GM13976 (cell line): ENCODE measurements at places on chromosomes 3 and 15.

DNA sequence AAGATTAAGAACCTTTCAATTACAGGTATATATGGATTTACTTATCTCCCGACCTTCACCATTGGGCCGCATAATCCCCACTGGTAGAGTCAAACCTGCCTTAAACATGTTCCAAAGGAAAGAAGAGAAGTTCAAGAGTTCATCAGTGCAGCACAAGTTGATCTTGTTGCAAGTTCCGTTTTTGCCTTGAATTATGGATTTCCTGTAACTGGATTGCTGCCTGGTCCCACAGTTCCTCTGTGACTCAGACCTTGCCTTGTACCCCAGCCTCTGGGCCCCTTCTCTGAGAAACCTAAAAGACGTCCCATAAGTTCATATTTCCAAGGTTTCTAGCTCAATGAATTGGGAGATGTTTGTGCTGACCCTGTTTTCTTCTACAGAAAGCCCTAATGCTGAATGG lies 112.5 kb upstream of the THBS1 start:
- no peak for DNase-seq

GRCh38 chr15:40844696-40845030 lies 815 bp downstream of the SPINT1 start:
- peak; percentile 73 for DNase-seq

DNA sequence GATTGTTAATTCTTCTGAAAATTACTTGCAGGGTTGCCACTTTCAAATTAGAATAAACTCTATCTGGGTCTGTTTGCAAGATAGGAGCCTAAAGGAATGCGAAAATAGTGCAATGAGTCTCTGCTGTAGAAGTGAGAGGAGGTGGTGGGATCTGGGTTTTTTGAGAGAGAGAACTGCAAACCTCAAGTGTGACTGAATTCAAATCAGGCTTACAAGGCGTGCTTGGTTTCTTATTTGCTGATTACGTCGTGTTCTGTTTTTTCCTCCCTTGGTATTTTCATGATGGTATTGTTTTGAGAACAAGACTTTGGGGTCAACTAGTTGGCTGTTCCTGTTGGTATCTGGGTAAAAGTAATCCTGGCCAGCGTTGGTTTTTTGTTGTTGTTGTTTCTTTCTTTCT lies 490.9 kb upstream of the CFAP20DC start:
- DNase-seq: peak; percentile 35

- peak; percentile 34 for DNase-seq
These were observed 263.5 kb upstream of the CFAP20DC start for GRCh38 chr3:59313365-59313764.

DNA sequence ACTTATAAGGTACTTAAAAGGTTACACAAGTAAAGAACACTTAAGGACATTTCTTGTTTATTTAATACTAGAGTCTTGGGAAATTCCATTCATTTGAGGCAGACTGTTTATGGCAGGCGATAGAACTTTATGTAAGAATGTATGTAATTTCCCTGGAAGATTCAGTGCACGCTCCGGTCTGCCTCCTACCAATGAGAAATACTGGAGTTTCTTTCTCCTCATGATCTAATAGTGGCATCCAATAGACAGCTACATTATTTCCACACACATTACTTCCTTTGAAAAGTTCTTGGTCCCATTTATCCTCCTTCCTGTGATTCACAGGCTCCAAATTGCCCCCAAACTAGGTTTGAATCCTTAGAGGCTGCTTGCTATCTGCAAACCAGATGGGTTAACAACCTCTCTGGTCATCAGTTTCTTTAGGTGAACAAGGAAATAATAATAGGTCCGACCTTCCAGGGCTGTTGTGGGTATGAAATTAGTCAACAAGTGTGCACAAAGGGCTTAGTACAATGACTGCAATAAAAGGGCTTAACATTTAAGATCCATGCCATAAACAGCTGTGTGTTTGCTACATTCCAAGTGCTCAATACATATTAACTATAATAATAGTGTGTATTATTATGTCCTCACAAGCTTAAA lies 30.7 kb downstream of the EIF4E3 start:
- DNase-seq: no peak

DNA sequence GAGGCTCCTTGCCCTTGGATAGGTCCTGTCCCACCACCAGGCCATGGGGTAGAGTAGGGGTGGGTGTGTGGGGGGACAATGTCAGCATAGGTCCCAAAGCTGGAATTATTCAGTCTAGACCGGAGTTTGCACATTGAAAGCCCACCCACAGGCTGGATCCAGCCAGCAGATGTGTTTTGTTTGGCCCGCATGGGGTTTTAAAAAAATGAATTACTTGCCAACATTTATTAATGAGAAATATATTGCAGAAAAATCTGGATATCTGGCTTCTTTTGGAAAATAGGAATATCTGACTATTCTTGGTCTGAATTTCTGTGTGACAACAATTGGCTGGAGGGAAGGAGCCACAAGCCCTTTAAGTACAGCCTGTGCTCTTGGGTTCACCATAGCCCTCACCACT lies 17.3 kb upstream of the LRIG1 start:
- no peak for DNase-seq

- DNase-seq: no peak
These were observed 314.1 kb upstream of the TRIM42 start for GRCh38 chr3:140363801-140364200.

DNA sequence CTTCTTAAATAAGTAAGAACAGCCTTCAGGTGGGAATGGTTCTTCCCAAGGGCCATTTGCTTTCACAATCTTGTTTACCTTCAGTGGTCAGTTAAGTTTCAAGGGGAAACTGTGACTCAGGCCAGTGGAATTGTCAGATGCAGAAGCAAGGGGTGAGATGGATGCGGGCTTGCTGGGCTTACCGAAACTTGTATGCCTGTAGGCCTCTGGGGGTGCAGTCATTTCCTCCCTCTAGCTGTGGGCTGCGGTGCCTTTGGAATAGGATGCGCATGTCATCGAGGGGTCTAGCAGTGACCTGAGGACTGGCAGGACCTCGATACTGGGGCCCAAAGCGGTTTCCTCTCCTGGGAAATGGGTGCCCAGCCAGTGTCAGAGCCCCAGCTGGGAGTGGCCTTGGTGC lies 121.6 kb downstream of the EEFSEC start:
- DNase-seq: no peak

GRCh38 chr15:89450076-89451006 lies 46.0 kb downstream of the RHCG start:
- no peak for DNase-seq

GRCh38 chr15:31179693-31180092 lies 78.2 kb upstream of the TRPM1 start:
- DNase-seq: no peak

- DNase-seq: no peak
These were observed 33.4 kb downstream of the APBA2 start for GRCh38 chr15:28919201-28919635.

DNA sequence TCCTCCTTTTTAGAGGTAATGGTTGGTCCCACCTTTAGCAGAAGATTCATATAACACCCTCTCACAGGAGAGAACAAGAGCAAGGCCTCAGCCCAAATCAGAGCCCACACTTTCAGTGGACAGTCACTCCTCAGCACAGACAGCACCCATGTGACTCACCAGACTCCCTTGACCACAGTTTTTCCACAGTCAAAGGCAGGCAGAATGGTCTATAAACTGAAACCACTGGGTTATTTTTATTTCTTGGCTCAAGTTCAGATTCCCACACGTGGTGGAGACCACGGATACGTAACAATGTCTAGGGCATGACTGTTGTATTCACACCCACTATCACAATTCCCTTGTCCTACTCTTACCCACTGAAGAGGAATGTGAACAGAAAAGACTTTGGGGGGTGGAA lies 237.8 kb upstream of the UBE2E1 start:
- DNase-seq: no peak

- DNase-seq: no peak
These were observed 204.3 kb upstream of the STAC start for GRCh38 chr3:36175916-36176461.

DNA sequence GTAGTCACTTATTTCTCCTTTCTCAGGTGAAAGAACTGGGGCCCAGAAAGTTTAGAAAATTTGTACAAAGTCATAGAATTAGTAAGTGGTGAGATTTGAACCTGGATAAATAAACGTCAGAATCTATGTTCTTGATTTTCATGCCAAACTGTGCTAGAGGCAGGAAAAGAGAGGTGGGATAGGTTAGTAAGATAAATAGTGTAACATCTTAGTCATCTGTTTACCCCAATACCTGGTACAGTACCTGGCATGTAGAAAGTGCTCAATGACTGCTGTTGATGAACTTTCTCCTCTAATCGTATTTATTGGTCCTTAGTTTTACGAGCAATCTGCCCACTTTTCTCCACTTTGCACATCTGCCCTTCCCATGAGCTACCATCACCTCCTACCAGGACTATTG lies 124.9 kb downstream of the MITF start:
- no peak for DNase-seq

DNA sequence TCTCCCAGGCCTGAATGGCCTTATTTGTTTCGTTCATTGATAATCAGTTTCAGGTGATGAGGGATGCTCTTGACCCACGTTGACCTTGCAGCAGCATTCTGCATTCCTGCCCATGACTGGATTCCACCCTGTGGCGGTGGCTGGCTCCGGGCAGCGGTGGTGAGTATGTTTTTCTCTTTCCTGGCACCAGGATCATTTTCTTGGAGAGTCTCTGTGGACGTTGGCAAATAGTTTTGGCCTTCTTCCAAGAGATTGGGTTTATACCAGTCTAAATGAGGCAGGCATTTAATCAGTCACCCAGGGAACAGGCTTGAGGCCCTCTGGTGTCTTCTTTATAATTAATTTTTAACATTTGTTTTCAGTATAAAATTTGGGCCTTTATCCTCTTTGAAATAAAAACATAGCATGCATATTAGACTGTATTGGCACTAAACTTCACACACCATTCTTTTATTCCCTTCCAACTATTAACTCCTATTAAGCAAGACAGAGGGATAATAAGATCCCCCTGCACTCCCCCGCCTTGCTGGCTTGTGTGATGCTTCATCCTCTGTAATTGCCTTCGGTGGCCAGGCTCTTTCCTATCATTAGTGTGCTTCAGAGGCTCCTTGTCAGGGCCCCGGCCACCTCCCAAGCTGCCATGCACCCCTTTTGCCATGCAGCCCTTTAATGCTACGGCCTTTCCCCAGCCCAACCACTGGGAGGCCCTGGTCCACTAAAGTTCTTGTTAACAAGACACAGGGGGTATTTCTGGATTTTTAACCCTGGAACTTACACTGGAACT lies 176.2 kb upstream of the TOPAZ1 start:
- DNase-seq: no peak

DNA sequence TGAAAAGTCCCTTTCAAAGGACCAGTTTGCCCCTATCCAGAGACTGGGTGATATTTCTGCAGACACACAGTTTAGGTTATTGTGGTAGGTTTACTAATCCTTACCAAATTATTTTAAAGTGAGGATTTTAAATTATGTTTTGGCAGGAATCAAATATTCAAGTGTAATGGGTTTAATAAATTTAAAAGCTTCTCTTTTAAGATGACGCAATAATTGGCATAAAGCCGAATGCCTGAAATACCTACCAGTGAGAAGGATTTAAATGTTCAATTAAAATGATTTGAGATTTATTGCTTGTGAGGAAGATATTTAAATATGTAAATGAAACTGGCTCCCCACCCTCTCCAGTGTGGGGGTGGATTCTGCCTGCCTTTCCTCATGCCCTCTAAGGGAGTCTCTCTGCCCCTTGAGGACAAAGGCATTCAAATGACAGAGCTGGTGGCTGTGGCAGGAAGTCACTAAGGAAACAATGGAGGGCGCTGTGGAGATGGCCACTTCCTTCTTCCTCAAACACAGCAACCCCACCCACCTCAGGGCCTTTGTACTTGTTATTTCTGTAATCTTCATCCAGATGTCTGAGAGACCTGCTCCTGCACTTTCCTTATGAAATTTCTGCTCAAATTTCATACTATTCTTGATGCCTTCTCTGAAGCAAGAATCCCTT lies 131.7 kb downstream of the TNIK start:
- no peak for DNase-seq

DNA sequence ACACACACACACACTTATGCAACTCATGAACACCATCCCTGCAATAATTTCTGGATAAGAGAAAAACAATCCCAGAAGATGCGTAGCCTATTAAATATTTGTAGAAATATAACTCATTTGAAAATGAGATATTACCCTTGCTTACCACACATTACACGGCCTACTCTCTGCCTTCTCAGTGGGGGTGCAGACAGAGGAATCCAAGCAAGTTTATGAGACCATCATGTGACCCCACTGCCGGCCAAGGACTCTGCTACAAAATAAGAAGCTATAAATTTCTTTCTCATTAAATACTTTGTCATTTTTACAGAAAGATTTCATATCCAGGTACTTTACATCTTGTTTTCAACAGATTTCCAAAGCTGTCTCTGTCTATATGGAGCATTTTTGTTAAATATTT lies 286.3 kb downstream of the ZNF385D start:
- no peak for DNase-seq

- DNase-seq: no peak
These were observed 611.9 kb upstream of the CCDC54 start for GRCh38 chr3:106765342-106765741.

DNA sequence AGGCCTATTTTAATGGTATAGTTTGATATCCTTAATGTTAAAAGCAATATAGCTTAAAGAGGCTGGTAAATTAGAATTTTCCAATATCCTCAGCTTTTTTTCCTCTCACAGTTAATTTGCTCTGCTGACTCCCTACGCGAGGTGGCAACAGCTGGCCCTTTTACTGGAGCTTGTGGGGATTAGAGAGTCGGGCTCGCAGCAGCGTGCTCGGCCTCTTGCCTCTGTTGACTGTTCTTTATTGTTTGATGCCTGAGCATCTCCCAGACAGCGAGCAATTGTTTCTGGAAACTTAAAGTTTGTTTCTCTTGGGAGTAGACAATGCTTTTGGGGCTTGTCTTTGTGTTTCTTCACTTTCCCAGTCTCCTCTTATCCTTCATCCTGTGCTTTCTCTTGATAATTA lies 80.8 kb downstream of the OPA1 start:
- DNase-seq: no peak

GRCh38 chr3:66152336-66152735 lies 68.5 kb upstream of the SLC25A26 start:
- no peak for DNase-seq

DNA sequence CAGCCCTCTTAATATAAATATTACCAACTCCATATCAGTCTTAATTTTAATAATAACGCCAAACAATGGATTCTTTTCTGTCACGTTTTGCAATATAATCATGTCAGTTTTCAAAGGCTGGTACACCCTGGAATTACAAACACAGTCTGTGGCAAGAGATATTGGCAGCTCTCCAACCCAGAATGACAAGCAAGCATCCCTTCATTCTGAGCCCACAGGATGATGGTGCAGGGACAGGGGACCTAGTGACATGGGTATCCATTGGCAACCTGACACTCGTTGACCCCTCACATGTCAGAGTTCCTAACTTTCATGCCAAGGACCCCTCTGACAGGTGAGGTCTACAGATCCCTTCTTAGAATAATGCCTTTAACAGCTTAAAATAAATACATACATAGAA lies 154.5 kb upstream of the TSC22D2 start:
- no peak for DNase-seq
